Activated CD4-positive, alpha-beta T cell treated with anti-CD3 and anti-CD28 coated beads, Interleukin-2, amount 50 U/mL, for 16 hours (primary cell): ENCODE measurements at places on chromosomes 6 and 20.

DNA sequence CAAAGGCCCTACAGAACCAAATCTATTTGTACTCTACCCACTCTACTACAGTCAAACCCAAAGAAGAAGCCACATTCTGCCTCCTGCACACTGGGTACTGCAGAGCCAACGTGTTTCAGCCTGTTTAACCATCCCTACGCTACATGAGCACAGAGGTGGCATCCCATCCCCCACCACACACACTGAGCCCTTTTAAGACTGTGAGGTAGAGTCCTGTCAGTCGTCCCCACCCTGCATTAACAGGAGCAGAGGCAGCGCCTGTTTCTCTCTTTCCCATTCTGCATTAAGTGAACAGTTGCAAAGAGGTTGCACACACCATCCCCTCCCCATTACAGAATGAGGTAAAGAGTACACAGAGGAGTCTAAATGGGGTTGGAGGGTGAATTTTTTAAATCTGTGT, 5.2 kb upstream of the RSPH4A start:
- no peak for DNase-seq

DNA sequence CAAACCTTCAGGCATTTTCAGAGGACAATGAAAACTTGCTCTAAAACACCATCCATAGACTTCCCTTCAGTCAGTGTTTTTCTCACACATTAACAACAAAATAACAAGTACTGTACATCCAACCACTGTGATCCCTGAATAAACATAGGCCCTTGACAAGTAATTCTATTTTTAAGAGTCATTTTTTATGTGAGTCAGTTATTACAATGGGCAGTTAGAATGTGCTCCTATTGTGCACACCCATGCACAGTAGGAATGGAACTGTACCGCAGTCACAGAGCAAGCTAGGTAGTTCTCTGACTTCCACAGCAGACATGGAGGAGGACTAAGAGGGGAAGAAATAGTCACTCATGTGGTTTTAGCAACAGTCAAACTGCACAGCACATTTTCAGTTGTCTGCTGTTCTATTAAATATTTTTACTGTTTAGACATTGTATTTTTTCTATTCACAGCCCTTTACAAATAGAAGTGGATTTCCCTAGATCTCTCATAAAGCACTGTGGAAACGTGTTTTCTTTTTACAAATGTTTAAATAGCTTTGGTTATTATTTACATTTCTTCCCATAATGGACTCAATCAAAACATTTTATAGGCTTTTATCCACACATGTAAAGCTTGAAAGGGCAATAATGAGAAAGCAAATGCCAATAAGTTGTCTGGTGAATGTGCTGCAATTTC, 100.4 kb downstream of the JAG1 start:
- DNase-seq: no peak

GRCh38 chr20:33812152-33812849, 1.2 kb downstream of the CHMP4B start:
- DNase-seq: peak; percentile 49

DNA sequence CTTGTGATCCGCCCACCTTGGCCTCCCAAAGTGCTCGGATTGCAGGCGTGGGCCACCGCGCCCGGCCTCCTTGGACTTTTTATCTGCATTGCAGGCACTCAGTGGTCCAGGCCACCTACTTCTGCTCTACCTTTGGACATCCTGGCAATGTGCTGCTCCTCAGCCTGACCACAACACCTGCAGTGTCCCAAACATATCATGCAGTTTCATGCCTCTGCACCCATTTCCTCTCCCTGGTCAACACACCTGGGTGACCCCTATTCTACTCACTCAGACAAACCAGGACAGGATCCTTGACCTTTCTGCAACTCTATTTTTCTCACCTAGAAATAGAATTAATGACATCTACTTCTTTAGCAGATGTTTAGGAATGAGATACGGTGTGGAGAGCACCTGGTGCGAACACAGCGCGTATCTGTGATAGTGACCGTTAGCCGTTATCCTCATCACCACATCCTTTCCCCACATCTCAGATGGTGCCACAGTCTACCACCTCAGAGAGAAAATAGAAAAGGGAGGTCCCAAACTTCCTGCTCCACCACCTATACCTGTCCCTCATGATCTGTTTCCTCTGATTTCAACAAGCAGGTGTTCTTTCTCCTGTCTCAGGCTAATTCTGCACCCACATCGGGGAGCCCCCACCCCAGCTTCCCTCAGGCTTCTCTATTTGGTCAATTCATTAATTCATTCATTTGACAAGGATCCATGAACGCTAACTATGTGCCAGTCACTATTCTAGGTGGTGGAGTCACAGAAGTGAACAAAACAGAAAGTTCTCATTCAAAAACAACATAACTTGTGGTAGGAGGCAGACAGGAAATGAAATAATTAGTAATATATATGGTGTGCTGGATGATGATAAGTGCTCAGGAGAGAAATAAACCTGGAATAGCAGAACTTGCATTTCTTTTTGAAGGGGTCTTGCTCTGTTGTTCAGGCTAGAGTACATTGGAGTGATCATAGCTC, 4.3 kb upstream of the BTN3A2 start:
- DNase-seq: no peak

GRCh38 chr6:105318660-105319059, 84.2 kb downstream of the PREP start:
- DNase-seq: no peak
